GM12864 (cell line): ENCODE measurements at places on chromosomes 6 and 20.

DNA sequence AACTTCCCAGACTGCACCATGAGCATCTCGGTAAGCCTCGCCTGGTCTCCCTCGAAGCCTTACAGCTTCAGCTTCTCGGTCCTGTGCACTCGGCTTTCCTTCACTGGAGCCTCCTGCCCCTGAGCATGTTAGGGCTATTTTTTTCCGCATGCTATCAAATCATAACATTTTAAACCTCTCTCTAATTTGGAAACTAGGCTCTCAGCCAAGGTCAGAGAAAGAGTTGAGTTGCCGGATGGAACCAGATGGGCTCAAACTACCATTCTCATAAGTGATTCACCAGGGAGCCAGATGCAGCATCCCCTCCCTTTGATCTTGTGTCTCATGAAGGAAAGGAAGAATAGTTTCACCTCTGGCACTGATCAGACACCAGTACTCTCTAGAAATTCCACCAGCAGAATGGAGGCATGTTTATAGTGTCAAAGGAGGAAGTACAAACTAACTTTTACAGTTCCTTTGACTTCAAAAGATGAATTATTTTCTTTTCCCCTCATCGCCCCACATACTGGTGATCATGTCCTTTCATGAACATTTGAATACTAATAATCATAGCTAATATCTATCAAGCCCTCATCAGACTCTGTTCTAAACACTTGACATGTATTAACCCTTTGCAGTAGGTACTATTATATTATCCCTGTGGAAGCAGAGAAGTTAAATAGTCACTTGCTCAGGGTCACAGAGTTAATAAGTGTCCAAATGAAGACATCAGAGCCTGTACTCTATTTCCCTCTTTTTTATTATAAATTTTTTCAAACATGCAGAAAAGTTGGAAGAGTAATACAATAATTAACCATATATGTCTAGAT, 46.7 kb downstream of the MAP1LC3A start:
- no peak for DNase-seq

- DNase-seq, result no peak
These were observed 8.9 kb upstream of the TCP11 start for GRCh38 chr6:35149891-35150566.

DNA sequence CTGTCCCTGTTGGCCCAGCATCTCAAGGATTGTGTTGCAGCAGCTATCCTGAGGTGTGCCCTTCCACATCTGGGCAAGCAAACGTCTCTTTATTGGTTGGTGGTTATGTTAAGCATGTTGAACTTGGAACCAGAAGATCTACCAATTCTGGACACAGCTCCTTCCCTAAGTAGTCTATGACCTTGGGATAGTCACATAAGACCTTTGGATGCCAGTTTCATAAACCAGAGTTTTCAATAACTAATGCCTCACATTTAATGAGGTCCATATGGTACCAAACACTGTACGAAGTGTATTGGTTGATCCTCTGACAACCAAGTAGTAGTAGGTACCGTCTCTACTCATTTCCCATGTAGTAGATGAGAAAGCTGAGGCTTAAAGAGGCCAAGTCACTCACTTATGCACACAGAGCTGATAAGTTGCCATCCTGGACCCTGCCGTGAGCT, 3.7 kb downstream of the CYP24A1 start:
- DNase-seq, result no peak

DNA sequence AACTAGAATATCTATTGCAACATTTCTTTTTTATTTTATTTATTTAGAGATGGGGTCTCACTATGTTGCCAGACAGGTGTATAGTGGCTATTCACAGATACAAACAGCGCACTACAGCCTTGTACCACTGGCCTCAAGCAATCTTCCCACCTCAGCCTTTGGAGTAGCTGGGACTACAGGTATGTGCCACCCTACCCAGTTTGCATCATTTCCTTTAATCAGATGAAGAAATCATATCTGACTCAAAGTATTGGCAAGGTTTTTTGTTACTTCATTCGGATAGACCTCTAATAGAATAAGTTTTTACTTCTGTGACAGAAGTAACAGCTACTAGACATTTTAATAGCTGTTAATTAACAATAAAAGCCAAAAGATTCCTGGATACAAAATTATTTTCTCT, 153.9 kb downstream of the CDK19 start:
- no peak for DNase-seq

DNA sequence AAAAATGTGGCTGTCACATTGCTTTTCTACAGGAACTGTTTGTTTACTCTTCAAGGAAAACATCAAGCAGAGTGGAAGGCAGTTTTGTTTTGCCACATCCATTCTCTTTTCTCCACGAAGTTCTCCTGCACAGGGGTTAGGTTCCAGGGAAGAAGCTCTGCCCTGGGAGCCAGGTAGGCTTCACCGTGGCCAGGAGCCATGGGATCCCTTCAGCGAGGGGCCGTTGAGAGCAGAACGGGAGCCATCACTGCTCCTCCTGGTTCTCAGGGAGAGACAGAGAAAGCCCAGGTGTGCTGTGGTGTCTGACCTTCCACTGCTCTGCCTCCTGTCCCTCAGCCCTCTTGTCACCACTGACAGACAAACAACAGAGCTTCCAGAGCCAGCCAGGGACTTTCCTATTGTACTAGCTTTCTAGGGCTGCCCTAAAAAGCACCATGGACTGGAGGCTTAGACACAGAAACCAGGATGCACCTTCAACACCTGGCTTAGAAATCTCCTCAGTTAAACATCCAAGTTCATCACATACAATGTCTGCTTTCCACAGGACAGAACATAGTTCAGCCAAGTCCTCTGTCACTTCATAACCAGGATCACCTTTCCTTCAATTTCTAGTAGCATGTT, 75.6 kb upstream of the SLC22A23 start:
- no peak for DNase-seq

GRCh38 chr6:84976526-84977362, 212.3 kb upstream of the TBX18 start:
- DNase-seq, result no peak

DNA sequence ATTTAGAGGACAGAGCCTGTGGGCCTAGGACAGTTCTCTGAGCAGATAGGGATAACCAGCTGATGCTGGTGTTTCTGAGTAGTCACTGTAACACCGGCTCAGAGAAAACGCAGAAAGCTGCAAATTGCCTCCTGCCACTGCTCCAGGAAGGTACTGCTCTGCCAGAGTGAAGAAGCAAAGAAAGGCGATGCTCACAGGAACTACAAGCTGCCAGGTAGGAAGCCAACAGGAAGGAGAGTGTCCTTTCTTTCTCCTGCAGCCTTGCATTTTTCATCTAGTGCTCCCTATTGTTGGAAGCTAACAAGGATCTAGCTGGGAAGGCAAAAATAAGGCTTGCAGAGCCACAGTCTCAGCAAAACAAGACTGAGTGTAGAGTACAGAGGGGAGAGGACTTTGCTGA, 70.7 kb upstream of the RAB32 start:
- no peak for DNase-seq

- no peak for DNase-seq
These were observed 211.2 kb downstream of the LAMA2 start for GRCh38 chr6:129094147-129094546.

DNA sequence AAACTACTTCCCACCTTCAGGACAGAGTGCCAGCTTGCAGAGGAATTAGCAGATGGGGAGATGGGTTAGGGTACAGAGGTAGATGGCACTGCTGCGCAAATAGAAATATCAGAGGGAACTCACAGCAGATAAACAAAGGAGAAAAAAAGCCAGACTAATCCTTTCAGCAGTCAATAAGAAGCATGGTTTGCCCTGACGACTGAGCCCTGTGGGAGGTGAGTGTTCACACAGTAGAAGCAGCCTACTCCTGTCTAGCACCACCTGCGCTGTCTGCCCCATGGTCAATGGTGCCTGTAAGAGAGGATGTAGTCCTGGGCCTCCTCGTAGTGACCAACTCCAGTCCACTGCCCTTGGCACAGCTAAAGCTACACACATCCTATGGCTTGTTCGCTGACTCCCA, 174.1 kb downstream of the IBTK start:
- DNase-seq, result no peak

DNA sequence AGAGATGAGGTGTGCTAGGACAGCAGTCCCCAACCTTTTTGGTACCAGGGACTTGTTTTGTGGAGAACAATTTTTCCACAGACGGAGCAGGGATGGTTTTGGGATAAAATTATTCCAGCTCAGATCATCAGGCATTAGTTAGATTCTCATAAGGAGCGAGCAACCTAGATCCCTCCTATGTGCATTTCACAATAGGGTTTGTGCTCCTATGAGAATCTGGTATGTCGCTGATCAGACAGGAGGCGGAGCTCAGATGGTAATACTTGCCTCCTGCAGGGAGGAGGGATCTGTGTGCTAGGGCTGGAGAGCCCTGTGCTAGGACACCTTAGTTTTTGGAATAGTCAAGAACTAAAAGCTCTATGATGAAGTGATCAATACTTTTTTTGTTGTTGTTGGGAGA, 2.5 kb downstream of the SMIM13 start:
- DNase-seq, result no peak

DNA sequence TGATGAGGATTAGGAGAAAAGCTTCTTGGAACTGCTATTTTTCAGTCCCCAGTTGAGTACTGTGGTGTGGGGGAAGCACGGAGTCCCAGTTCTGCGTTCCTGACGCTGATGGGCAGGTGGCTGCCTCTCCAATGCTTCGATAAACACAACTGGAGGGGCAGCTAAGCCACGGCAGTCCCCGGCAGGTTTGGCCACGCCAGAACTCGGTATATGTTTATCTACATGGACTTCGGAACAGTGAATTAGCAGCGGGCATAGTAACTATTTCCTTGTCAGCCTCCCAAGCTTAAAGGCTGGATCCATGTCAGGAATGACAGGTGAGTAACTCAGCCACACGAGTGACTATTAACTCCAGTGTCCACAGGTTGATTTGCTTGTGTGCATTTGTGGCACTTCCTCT, 354.4 kb downstream of the ZFAND3 start:
- no peak for DNase-seq

- DNase-seq, result no peak
These were observed 910 bp upstream of the ADTRP start for GRCh38 chr6:11779329-11780096.

GRCh38 chr20:4469910-4470309, 251.8 kb upstream of the PRND start:
- DNase-seq, result no peak

- DNase-seq, result no peak
These were observed 234.5 kb downstream of the BMP7 start for GRCh38 chr20:57031867-57032355.

- no peak for DNase-seq
These were observed 3.6 kb downstream of the NELFCD start for GRCh38 chr20:58984691-58985090.

GRCh38 chr20:24698706-24699206, 229.3 kb downstream of the SYNDIG1 start:
- DNase-seq, result no peak

DNA sequence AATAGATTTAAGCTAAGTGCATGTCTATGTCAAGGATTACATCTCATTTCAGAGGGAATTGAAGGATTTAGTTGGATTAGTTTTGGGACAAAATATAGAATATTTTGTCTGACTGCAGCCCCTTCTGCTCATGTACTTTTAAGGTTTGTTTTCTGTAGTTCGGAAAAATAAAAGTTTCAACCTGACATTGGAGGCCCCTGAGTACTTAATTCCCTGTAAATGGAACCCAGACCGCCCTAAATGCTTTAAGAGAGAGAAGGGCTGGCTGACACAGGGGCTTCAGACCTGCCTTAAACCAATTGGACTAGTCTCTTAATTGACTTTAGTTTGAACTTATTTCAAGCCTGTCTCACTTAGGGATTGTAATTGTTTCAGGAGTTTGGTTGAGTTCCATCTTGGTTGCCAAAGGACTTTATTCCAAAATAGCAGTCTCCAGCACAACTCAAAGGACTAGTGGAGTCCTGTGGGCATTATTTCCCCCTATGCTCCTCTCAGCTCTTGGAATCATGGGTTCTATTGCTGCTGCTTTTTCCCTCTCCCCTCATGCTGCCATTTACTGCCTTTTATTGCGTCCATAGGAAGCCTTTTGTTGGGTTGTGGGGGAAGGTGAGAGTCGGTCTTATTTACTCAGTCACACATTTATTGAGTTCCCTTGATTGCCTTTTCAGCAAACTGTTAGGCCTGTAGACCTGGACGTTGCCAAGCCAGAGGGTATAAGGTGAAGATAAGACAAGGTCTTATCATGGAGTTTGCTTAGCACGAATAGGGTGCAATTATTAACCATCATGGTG, 14.5 kb downstream of the BRD2 start:
- no peak for DNase-seq

- no peak for DNase-seq
These were observed 178.6 kb upstream of the RAB32 start for GRCh38 chr6:146364816-146365594.

DNA sequence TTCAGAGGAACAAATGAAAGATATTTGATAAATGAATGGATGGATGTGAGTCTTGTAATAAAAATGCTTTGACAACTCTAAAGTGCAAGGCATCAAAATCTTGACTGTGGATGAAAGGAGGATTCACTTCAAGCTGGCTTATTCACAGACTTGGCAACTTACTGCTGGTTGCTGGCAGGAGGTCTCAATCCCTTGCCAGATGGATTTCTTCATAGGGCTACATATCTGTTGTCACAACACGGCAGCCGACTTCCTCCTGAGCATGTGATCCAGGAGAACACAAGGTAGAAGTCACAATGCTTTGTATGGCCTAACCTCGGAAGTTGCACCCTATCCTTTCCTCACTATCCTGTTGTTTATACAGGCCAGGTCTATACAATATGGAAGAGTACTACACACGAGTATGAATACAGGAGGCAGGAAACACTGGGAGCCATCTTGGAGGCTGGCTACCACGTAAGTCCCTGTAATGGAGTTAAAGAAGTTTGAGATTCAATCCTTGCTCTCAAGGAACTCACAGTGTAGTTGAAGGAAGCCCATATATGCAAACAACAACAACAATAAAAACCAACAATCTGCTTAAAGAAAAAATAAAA, 97.9 kb downstream of the ID4 start:
- DNase-seq, result no peak

- no peak for DNase-seq
These were observed 188.4 kb upstream of the SULF2 start for GRCh38 chr20:47973519-47974233.

GRCh38 chr6:43878823-43879495, 108.9 kb downstream of the VEGFA start:
- DNase-seq, result no peak

DNA sequence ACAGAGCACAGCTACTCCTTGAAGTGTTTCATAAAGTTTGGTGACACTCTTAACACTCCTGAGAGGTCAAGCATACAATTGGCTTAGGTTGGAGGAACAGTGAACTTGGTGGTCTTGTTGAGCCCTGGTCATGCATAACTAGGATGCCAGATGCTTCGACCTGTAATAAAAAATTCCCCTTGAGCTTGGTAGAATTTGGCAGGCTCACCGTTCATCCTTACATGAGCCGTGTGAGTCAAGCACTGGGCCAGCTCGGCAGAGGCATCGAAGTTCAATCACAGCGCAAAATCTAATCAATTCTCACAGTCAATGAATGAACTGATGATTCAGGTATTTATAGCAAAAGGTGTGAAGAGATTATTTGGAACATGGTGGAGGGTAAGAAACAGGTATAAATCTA, 33.7 kb downstream of the CYP24A1 start:
- no peak for DNase-seq

GRCh38 chr20:15976047-15976736, 597.1 kb downstream of the KIF16B start:
- no peak for DNase-seq

DNA sequence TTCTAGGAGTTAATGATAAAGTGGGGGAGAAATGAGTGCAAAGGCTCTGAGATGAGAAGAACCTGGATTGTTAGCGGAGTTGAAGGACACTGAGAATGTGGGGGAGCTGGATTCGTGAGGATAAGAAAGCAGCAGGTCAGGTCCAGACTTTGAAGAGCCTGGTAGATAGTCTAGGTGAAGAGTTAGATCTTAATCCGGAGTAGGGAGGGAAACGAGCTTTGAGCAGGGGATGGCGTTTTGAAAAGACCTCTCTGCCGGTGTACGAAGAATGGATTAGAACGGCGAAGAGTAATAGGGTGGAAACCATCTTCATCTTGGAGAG, 487 bp upstream of the PHF20 start:
- DNase-seq, result no peak
